WERI-Rb-1 (cell line): ENCODE measurements at places on chromosomes 4 and X.

DNA sequence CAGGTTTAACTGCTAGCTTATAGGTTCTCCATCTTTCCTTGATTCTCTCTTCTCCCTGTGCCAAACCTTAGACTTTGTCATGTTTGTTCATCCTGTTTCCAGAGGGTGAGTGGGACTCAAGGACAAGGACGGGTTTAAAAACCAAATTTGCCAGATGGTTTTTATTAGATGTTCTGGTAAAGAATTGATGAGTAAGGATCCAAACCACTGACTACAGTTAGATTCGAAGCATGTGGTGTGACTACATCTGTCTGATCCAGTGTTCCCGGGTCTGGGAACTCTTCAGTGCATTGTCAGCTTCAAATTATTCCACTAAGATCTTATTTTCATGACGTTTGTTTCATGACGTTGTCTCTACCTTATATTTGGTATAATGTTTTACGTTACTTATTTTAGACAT, 37.5 kb downstream of the MTMR1 start:
- DNase-seq = no peak

DNA sequence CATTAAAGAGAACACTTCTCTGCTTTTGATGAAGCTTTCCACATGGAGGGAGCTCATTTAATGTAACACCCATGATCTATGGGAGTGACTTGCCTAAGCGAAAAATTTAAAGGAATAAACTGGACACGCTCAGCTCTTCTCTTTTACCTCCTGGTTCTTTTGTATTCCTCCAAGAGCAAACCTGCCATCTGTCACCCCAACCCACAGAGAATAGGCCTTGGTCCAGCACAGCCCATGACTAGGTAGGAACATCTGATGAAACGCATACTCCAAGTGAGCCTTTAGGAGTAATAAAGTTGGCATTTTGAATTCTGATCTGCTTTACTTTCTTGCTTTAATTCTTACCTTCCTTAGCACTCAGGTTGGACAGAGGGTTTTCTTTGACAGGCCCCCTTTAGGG, 389.0 kb downstream of the HNRNPD start:
- DNase-seq = no peak

- DNase-seq = no peak
Observed at GRCh38 chr4:109728385-109728784, 1.5 kb downstream of the PLA2G12A start.

DNA sequence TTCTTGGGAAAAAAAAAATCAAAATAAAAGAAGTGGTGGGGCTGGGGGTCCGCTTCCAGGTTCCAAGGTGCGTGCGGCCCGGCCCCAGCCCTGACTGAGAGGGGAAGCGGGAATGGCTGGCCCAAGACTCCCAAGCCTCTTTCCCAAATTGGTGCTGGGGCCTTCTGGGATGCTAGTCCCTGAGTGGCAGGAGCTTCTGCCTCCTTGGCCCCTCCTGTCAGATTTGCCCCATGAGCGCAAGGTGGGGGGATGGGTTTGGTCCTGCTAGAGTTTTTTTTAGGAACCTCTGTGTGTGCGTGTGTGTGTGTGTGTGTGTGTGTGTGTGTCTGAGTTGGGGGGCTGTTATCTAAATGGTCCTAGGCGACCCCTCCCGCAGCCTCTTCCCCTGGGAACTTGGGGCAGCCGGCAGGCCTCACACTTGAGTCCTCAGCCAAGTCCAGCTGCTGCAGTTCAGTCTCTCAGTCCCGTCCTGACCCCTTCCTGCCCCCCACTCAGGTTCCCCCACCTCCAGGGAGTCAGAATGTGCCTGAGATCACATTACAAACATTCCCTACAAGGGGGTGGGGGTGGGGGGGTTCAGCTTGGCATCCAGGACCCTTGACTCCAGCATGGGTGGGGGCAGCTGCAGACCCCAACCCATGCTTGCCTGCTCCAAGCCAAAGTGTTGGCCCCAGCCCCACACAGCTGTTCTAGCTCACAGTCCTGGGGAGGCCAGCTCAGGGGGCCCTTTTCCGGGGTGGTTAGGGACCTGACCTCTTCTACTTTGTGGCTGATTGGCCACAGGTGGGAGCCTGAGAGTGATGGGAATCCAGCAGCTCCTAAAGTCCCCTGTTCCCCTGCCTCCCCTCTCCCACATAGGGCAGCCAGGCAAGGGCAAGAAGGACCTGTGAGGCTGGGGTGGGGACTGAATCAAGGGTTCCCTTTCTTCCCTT, 4.0 kb downstream of the EFNB1 start:
- DNase-seq = no peak

DNA sequence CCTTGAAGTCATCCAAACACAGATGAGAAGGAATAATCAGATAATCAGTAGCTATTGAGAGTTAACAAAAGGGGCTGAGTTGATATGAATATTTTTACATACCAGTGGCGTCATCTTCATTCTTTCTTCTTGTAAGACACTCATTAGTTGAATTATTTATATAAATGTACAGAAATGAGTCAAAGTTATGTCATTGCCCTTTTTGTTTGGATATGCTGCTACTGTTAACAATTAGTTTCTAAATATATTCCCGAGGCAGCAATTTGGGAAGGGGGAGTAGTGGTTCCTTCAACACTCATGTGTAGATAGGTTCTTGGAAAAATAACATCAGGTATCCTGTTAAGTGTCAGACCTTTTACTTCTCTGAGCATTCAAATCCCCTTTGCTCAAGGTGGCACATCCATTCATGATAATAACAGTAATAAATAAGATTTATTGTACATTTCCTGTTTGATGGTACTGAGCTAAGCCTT, 436.6 kb downstream of the SPRY1 start:
- no peak for DNase-seq

DNA sequence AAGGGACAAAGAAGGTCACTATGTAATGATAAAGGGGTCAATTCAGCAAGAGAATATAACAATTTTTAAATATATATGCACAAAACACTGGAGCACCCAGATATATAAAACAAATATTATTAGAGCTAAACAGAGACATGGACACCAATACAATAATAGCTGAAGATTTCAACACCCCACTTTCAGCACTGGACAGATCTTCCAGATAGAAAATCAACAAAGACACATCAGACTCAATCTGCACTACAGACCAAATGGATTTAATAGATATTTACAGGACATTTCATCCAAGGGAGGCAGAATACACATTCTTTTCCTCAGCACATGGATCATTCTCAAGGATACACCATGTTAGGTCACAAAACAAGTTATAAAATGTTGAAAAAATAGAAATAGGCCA, 111.4 kb downstream of the SOX3 start:
- DNase-seq = no peak

DNA sequence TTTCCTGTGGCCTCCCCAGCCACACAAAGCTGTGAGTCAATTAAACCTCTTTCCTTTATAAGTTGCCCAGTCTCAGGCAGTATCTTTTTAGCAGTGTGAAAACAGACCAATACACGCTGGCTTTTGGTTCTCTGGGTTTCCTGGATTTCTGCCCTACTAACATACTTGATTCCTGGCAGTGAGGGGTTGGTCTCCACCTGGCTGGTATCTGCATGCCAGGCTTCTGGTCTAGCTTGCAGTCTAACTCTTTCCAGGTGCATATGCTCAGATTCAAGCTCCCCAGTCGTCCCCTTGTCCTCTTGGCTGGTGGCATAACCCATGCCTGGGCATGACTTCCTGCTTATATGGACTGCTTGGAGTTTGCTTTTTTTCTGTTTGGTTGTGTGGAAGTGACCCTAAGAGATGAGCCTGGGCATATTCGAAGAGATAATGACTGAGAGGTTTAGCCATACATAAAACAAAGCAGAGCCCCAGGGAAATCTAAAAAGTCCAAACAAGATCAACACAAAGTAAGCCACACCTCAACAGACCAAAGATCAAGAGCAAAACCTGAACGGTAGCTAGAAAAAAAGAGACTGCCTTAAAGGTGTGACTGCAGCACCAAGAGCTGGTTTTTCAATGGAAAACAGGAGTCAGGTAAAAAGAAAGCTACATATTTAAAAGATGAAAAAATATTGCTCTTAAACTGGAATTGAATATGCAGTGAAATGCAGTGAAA, 102.1 kb upstream of the STS start:
- no peak for DNase-seq

GRCh38 chr4:179817317-179817716, 2375.1 kb upstream of the AGA start:
- no peak for DNase-seq

GRCh38 chr4:144295286-144295995, 154.9 kb upstream of the GYPA start:
- no peak for DNase-seq

DNA sequence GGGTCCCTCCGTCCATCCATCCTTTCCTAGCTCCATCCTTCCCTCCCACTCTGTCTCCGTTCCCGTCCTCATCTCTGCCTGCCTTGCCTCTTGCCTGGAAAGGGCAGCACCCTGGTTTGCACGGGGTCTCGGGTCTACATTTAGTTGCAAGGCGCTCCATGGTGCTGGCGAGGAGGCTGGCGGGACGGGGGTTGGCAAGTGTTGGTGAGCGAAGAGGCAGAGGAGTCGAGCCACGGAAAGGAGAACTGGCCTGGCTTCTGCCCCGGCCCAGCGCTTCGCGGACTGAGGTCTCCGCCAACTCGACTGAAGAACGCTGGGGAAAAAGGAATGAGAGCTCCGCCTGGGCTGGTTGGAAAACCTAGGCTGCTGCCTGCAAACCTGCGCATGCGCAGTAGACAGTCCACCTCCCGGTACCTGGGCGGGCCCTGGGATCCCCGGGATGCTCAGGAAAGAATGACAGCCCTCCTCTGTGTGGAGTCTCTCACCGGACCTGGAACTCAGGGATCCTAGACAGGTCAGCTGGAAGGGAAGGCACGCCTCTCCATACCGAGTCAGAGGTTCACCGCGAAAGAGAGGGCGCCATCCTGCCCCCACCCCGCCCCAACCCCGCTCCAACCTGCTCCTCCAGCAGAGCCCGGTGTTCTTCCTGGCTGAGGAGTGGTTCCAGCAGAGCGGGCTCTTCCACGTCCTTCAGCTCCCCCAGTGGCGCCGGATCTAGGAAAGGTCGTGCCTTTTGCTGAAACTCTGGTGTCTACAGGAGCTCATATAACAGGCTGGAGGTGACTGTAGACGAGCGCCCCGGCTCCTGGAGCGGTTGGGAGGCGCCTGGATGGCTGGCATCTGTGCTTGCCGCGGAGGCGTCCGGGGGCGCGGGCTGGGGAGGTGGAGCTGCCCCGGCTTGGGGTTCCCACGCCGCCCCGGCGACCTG, 6.0 kb downstream of the FRG2 start:
- peak; percentile 66 for DNase-seq

DNA sequence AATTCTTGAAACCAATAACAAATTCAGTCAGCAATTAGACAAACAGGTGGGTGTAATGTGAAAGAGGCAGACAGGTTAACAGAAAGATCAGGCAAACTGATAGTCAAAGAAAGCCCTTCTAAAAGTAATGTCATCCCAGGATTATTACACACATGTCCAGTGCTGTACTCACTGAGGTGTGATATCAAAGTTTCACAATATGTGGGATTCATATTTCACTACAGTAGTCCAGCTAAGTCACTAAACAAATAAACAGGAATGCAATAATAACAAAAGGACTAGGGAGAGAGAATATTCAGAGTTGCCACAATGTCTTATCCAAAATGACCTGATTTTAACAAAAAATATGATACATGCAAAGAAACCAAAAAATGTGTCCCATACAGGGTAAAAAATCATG, 787.5 kb downstream of the FSTL5 start:
- DNase-seq = no peak

DNA sequence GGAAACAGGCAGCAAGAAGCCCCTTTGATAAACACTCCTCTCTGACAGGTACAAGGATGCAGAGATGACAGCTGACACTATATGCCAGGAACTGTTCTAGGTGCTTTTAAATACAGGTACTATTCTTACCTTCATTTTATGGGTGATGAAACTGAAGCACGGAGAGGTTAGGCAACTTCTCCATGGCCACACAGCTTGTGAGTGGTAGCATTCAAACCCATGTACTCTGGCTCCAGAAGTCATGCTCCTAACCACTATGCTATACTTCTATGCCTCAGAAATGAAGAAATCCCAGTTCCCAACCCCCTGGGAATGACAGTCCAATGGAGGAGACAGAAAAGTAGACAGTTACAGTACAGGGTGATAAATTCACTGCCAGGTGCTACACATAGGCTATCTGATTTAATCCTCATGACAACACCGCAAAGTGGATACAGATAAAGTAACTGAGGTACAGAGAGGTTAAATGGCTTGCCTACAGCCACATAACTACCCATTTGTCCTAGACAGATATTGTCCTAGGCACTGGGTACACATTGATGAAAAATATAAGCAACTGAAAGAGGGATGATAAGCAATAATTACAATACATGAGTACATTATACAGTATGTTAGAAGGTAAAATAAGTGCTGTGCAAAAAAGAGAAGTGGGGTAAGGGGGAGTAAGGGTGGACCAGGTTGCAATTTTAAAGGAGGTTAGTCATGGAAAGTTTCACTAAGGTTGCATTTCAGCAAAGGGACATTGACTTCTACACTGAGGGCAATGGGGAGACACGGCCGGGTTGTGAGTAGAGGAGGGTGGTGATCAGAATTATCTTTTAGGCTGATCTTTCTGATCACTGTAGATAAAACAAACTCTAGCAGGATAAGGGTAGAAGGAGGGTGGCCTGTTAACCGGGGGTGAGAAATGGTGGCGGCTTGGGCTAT, 1.6 kb upstream of the F8 start:
- no peak for DNase-seq

GRCh38 chr4:121597346-121597934, 99.3 kb downstream of the ANXA5 start:
- no peak for DNase-seq

- no peak for DNase-seq
Observed at GRCh38 chr4:153501578-153501977, 35.4 kb downstream of the TMEM131L start.

- DNase-seq = no peak
Observed at GRCh38 chrX:26219351-26219750, 3.4 kb downstream of the MAGEB5 start.

DNA sequence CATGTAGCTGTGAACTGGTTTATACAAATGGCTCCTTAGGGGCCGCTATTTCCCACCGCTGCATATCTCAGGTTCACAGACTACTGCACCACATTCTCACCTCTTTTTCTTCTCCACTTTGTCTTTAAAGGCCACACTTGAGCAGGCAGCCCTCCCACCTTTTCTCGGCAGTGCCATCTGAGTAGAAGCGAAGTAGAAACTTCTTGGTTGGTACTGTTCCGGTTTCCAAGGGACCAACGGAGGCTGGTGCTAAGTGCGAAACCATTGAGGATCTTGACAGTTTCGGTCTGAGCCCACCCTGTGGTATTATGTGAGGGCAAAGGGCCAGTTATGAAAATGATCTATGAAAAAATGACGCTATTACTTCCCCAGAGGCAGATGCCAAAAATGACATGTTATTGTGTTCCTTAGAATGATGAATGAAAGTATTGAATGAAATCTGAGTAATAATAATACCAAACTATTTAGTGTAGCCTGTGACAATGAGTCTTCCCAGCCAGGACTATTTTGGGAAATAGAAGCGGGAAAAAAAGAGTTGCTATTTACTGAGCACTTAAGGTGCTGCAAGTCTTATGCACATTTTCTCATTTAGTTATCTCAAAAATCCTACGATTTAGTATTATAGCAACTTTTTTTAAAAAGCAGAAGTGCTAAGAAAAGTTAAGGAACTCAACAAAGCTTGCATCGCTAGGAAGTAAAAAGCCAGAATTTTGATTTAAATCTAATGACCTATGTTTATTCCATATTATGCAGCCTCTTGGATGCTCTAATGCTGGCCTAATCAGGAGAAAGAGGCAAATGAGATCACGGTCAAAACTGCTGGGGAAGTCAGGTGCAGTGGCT, 29.6 kb upstream of the CHRNA9 start:
- no peak for DNase-seq

GRCh38 chr4:53378171-53378482, 686 bp downstream of the FIP1L1 start:
- no peak for DNase-seq
